ENCODE measurements at places on chromosomes 5 and 9.

DNA sequence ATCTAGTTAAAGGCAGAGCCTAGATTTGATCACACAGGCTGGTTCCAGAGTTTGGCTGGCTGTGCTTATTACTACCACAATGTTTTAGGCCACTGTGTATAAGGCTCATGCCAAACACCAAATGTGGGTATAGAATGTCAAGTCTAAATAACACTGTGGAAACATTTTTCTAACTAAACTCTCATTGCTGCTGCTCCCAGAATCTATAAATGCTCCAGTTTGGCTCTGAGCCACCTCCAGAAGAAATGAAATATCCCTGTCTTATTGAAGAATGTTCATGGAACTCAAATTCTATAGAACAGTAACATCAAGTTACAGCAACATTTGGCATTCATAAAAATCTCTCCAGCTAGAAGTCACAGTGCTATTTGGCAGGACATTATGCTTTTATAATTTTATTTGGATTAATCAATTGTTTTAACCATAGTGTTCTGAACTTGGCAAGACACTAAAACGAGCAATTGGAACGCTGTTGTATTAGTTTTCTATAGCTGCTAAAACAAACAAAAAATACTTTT is 178.1 kb upstream of the COX7C start:
- DNase-seq: no peak

GRCh38 chr9:85008215-85008614 is 338.7 kb downstream of the NTRK2 start:
- no peak for DNase-seq

- DNase-seq: no peak
These were observed 337.6 kb downstream of the BNC2 start for GRCh38 chr9:16532681-16533450.

DNA sequence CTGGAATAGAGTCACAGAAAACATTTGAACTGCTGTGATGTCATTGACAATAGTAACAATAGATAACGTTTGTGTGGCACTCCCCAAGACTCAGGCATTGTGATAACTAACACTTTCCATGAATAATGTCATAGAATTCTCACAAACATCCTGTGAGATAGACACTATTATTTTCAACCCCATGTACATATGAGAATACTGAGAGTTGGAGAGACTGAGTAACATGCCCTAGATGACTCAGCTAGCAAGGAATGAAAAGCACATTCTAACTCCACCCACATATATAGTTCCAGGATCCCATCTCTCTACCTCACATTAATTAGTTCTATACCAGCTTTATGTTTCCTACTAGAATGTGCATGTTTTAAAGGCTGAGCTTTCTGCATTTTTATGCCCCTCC is 71.4 kb downstream of the ASTN2 start:
- DNase-seq: no peak

DNA sequence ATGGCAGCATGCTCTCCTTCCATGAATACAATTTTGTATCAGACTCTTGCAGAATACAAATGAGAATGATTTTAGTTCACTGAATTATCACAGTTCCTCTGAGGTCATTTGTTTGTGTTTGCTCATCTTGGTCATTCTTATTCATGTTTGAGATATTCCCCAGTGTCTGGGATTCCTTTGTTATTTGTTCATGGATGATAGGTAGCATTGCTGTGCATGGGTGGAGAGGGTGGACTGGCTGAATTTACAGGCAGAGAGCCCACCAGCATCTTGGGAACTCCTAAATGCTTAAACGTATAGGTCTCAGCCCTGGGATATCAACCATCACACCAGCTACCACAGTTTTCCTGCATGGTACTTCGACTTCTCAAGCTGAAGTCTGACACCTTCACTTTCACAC is 459.8 kb downstream of the CCDC171 start:
- DNase-seq: no peak
